Effector CD8-positive, alpha-beta T cell (primary cell): ENCODE measurements at places on chromosomes 4 and X.

DNA sequence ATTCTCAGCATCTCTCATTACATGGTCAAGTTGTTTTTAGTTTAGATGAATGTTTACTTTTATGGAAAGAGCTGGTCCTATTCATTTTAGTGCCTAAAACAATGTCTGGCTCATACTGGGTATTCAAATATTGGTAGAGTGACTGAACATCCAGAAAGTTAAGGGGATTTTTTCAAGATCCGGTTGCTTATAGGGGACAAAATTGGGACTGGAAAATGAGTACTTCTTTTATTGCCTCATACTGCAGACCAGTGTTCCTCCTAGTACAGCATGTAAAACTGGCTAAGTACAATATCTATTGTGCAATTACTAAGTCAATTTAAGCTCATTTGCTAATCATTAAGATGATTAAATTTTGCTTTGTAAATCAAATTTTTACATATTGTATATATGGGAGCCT, 13.9 kb downstream of the RP2 start:
- no peak for DNase-seq

- DNase-seq = no peak
These were observed 175.0 kb downstream of the MAPK10 start for GRCh38 chr4:86184901-86185285.

- no peak for DNase-seq
These were observed 127.6 kb downstream of the LDB2 start for GRCh38 chr4:16770710-16771285.

GRCh38 chrX:154596290-154596929, 11.5 kb downstream of the CTAG1A start:
- no peak for DNase-seq

DNA sequence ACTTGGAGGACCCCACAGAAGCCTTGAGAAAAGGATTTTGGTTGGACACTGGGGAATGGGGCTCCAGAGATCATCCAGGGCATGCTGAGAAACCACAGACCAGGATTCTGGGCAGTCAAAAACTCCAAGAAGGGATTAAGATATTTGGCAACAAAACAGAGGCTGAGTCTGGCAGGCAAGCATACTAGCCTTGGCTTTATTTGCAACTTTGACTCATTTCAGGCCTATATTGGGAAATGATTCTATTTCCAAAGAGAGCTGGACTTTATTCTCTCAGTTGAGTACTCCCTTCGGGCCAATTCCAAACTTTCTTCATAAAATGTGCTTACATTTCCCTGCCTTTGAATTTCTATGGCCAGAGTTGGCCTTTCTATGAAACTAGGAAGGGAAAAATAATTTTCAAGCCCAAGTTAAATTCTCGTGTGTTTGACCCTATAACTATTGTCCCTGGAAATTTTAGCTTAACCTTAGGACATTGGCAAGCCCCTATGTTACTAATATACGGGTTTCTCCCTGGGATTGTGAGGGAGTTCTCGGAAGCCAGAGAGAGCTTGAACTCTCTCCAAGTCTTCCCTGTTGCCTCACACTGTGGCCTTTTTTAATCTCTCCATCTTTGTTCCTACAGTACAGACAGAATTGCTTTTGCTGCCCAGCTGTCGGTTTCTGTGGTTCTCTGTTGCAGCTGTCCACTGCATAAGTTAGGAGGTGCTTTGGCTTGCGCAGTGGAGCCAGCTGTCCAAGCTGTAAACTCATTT, 112.6 kb upstream of the FAM9A start:
- DNase-seq = no peak

DNA sequence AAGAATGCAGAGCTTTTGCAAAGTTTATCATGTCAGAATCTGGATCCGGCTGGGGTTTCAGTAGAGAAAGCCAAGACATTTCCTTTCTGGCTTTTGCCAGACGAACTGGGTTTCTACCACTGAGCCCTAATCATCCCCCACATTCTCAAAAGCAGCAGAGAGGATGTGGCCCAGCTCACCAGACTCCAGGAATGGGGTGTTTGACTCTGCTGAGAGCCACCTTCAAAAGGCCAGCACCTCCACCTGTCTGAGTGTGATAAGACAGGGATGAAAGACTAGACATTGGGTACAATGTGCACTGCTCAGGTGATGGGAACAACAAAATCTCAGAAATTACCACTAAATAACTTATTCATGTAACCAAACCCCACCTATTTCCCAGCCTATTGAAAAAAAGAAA, 25.7 kb upstream of the CCKAR start:
- DNase-seq = no peak

- no peak for DNase-seq
These were observed 73.6 kb downstream of the C4orf46 start for GRCh38 chr4:158597879-158598596.

DNA sequence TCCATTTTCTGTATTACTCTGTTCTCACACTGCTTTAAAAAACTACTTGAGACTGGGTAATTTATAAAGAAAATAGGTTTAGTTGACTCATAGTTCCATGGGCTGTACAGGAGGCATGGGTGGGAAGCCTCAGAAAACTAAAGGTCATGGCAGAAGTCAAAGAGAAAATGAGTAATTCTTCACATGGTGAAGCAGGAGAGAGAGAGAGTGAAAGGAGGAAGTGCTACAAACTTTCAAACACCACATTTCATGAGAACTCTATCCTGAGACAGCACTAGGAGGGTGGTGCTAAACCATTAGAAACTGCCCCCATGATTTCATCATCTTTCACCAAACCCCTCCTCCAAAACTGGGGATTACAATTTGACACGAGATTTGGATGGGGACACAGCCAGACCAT, 108.0 kb upstream of the PBDC1 start:
- no peak for DNase-seq

DNA sequence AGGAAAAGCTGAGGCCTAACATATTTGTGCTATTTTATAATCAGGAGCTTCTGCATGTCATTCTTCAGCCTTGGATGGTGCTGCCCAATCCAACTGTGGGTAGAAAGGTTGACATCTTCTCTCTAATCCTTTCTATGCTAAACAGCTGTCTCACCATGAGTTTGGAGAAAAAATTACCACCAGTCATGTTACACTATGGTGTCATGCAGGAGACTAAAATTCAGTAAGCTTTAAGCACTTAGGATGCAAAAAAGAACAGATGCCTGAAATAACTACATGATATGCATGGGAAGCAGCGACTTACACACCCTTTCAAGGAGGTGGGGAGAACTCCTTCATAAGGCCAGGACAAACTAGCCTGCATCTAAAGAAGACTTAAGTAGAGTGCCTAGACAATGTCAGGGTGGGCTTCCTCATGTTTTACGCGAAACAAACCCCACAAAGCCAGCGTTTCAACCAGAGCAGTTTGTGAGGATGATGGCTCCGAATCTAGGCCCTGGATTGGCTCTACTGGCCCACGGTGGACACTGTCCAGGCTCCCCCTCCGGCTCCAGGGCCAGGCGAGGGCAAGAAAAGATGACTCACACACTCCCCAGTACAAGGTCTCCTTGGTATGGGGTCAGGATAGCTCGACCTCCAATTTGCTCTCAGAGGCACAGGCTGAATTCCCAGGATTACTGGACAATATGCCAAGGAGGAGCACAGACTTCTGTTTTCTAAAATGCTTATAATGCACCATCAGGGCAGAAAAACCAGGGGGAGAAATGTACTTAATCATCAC, 45.1 kb downstream of the STX18 start:
- DNase-seq = no peak

DNA sequence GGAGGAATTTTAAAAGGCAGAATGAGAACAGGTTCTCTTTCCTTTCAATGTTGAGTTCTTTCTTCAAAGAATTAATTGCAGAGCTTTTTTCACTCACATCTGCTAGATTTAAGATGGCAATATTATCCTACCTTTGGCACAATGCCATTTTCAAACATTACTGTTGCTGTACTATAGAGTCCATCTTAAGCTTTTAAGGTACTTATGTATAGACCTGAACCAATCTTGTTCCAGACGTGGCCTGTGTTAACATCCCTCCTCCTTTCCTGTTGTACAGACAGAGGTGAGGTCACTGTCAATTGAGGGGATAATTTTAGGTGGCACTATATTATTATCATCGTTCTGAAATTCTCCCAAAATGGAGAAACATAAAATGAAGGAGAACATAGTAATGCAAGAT, 53.0 kb upstream of the MYOZ2 start:
- no peak for DNase-seq

GRCh38 chr4:130074096-130074495, 978.1 kb downstream of the C4orf33 start:
- DNase-seq = no peak

GRCh38 chr4:136737066-136737465, 795.2 kb downstream of the PCDH18 start:
- no peak for DNase-seq

DNA sequence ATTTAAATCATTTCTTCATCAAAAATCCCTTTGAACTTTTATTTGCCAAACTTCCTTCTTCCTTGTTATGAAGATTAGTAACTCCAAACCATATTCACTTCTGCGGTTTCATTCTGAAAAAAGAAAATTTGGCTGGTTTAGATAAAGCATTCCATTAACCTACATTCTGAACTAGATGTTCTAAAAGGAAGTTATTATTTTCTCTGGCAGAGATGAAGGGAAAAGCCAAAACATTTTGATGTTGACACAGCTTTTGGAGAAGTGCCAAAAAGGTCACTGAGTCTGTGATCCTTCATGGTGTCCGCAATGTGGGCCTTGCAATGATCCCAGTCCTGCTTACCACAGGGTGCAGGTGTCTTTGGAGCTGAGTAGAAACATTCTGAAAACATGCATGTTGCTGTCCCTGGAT, 36.0 kb downstream of the CXCL8 start:
- no peak for DNase-seq

DNA sequence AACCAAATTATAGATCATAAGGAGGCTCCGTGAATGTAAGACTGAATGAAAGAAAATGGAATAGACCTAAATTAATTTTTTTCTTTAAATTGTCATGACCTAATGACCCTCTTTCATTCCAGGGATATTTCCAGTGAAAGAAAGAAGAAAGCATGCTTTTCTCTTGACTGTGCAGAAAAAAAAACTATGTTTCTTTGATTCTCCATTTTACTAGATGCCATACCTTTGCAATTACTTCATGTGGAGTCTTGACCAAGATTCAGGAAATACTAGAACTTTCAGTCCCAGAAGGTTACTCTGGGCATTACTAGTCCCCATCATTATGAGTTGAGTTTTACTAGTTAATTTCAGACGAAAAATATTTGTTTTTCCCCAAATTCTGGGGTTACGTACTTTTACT, 6.4 kb upstream of the COMMD8 start:
- no peak for DNase-seq

DNA sequence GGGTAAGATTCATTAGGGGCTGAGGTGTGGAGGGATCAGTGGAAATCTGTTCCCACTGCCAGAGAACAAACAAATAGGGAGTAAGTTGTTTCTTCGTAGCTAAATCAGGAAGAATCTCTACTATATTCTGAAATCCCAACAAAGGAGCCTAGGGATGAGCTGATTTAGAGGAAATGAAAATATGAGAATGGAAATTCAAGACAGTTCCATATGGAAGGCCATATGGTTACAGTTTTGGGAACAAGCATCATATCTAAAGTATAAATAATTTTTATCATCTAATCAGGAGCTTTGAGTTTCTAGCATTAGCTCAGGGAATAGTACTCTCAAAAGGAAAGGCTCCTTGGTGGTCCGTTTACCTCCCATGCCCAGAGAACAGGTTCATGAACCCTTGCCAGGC, 218.2 kb downstream of the AASDH start:
- DNase-seq = no peak

GRCh38 chr4:65407483-65407882, 262.8 kb downstream of the EPHA5 start:
- DNase-seq = no peak

DNA sequence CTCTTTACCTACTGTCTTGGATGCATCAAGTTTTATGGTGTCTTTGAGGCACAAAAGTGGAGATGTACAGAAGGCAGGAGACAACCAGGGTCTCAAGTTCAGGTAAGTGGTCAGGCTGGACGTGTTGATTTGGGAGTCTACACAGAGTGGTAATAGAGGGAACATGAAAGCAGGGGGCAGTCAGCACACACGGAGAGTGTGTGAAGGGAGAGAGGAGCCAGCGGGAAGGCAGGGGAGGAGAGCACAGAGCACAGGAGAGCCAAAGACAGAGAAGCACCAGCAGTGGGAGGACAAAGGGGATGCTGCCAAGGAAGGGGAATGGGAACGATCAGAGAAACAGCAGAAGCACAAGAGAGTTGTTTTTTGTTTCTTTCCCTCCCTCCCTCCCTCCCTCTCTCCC, 32.9 kb downstream of the TMEM150C start:
- DNase-seq = no peak

DNA sequence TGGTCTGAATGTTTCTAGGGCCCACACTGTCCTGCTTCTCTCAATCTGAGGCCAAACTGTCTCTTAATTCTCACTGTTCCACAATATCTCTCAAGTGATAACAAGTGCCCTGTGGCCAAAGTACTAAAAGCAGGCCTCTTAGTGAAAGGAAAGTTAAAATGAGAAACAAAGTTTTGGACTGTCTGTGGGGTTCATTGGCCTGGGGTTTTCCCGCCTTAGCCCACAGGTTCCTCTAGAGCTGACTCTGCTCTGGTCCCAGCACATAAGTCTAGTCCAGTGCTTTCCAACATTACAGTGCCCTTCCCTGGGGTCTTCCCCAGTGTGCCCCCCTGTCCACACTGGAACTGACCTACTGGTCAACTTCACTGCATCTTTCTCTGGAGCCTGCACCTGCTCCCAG, 6.3 kb downstream of the MAGEB1 start:
- no peak for DNase-seq

- no peak for DNase-seq
These were observed 169.7 kb downstream of the COL4A6 start for GRCh38 chrX:108268434-108269080.

DNA sequence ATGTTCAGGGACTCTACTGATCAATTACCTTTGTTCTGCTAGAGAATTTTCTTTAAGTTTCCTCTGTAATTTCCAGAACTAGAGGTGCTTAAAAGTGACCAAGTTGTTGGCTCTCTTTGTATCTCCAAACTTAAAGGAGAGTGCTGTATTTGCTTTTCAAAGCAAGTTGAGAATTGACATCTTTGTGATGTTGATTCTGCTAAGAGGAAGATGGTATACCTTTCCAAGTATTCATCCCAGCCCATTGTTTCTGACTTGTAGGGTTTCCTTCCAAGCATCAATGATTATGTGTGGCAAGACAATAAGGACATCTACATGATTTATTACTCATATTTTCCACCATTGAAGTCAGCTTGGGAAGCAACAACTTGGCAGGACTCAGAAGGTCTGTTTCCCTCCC, 190.6 kb downstream of the GC start:
- no peak for DNase-seq
